Lung (tissue), 17 donors: ENCODE measurements at places on chromosomes 2 and 18. TPM values are rescaled to one million over a fixed set of nuclear protein-coding genes. Genes with fewer than 3 reads are reported as not detected.

- H3K36me3 ChIP-seq, result no peaks in the 10 kb centered on the region
- no peak overlapping the region for H3K4me3 ChIP-seq
- H3K4me1 ChIP-seq, result peaks cover 20% of the 10 kb centered on the region
- H3K27me3 ChIP-seq, result no peaks in the 10 kb centered on the region
- DNase-seq, result no peak
Measured at GRCh38 chr2:175461839-175462238, 280.3 kb upstream of the ATP5MC3 start.

DNA sequence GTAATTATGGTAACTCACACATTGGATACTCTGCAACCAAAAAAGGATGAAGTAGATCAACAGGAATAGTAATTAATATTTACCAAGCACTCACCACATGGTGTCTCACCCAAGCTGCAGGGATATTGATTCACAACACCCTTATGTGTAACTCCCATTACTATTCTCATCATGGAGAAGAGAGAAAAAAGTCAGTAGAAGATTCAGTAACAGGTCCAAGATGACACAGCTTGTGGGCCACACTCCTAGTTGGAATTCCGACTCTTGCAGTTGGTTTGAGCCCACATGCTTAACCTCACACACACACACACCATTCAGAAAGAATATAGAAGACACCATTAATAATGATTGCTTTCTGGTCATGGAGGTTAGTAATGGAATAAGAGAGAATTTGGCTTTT is 1.7 kb upstream of the MLPH start:
- peaks cover 6% of the 10 kb centered on the region for H3K4me1 ChIP-seq
- no peak for DNase-seq
- H3K4me3 ChIP-seq, result no peak overlapping the region
- H3K27ac ChIP-seq, result no peak overlapping the region
- no peaks in the 10 kb centered on the region for H3K36me3 ChIP-seq
- H3K27me3 ChIP-seq, result peaks cover 28% of the 10 kb centered on the region

Gene TMEM198
- 1.3 TPM for total RNA-seq

DNA sequence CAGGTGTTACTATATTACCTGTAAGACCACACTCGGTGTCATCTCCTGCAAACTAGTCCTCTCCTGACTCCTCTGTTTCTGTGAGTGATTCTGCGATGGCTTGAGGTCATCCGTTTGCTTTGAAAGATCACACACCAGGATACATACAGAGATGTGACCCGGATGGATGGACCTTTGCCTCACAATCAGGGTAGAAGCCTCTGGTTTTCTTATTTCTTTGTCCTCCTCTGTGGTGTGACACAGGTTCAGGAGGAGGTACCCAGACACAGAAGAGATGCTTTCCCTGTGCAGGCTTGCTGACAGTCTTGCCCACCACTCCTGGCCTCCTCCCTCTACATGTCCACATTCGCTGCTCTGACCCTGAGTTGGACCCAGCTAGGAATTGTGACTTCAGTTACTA is 34.6 kb downstream of the PSD4 start:
- peaks cover 18% of the 10 kb centered on the region for H3K4me1 ChIP-seq
- H3K27ac ChIP-seq, result no peak overlapping the region
- H3K27me3 ChIP-seq, result no peaks in the 10 kb centered on the region

Gene SH3RF3
- 8.5 TPM for total RNA-seq

GRCh38 chr2:74374509-74375205 is 5.5 kb downstream of the DCTN1 start:
- H3K36me3 ChIP-seq, result peaks cover 9% of the 10 kb centered on the region
- no peak overlapping the region for H3K4me3 ChIP-seq
- H3K4me1 ChIP-seq, result peaks cover 3% of the 10 kb centered on the region
- no peaks in the 10 kb centered on the region for H3K27me3 ChIP-seq
- no peak overlapping the region for H3K27ac ChIP-seq

DNA sequence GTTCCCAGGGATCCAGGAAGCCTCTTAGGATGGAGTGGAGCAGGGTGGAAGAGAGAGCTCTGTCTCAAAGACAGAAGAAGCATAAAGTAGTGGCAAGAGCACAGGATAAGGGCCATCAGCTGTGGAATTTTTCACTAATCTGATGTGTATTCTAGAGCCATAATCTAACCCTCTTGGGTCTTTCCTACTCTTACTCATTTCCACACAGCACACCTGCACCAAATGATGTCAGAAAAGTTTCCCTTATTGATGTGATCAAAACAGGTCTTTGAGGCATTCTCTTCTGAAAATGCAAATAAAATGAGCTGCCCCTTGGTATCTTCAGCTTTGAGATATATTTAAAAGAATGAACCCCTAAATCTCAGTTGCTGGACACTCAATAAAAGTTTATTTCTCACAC is 415.1 kb upstream of the CHST9 start:
- H3K36me3 ChIP-seq, result no peaks in the 10 kb centered on the region
- H3K27ac ChIP-seq, result no peak overlapping the region
- H3K4me3 ChIP-seq, result no peak overlapping the region
- DNase-seq, result no peak

DNA sequence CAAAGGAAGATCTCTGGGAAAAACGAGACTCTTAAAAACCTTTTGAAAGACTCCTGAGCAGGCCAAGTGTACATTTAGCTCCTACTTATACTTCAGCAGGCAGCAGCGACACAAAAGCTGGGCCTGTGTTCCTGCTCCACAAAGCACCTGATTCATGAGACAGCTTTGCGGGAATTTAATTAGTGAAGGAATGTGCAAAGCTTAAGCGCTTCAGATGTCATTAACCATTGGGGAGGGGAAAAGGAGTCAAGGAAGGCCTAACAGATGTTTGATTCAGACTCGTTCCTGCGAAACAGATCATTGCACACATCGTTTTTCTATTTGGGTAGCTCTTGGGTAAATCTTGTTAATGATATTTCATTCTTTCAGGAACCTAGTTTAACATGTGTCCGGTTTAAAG is 125.9 kb downstream of the MAIP1 start:
- peak; percentile 17 for DNase-seq
- H3K4me1 ChIP-seq, result peaks cover 35% of the 10 kb centered on the region
- H3K36me3 ChIP-seq, result no peaks in the 10 kb centered on the region

DNA sequence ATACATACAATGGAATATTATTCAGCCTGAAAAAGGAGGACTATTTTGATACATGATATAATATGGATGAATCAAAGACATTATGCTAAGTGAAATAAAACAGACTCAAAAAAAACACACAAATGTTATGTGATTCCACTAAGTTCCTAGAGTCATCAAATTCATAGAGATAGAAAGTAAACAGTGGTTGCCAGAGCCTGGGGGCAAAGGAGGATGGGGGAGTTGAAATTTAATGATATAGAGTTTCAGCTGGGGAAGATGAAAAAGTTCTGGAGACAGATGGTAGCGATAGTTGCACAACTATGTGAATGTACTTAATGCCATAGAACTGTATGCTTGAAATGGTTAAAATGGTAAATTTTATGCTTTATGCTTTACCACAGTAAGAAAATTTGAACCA is 119.7 kb downstream of the METTL4 start:
- H3K36me3 ChIP-seq, result no peaks in the 10 kb centered on the region
- no peak overlapping the region for H3K4me3 ChIP-seq
- H3K27me3 ChIP-seq, result no peaks in the 10 kb centered on the region
- no peak for DNase-seq
- no peaks in the 10 kb centered on the region for H3K4me1 ChIP-seq

- no peaks in the 10 kb centered on the region for H3K27me3 ChIP-seq
- DNase-seq, result no peak
- H3K36me3 ChIP-seq, result no peaks in the 10 kb centered on the region
- H3K4me1 ChIP-seq, result peaks cover 4% of the 10 kb centered on the region
- no peak overlapping the region for H3K4me3 ChIP-seq
Measured at GRCh38 chr2:95722131-95722697, 130.4 kb downstream of the TRIM43 start.

GRCh38 chr2:112946086-112946485 is 31.7 kb upstream of the IL36G start:
- no peaks in the 10 kb centered on the region for H3K4me1 ChIP-seq
- no peak for DNase-seq
- peaks cover 3% of the 10 kb centered on the region for H3K27me3 ChIP-seq
- no peaks in the 10 kb centered on the region for H3K36me3 ChIP-seq
- H3K4me3 ChIP-seq, result no peak overlapping the region
- H3K27ac ChIP-seq, result no peak overlapping the region

Gene SLC14A1
- total RNA-seq, result 1.7 TPM

Gene TUBB8B
- total RNA-seq, result not detected

Gene MYCN
- total RNA-seq, result 0.49 TPM

DNA sequence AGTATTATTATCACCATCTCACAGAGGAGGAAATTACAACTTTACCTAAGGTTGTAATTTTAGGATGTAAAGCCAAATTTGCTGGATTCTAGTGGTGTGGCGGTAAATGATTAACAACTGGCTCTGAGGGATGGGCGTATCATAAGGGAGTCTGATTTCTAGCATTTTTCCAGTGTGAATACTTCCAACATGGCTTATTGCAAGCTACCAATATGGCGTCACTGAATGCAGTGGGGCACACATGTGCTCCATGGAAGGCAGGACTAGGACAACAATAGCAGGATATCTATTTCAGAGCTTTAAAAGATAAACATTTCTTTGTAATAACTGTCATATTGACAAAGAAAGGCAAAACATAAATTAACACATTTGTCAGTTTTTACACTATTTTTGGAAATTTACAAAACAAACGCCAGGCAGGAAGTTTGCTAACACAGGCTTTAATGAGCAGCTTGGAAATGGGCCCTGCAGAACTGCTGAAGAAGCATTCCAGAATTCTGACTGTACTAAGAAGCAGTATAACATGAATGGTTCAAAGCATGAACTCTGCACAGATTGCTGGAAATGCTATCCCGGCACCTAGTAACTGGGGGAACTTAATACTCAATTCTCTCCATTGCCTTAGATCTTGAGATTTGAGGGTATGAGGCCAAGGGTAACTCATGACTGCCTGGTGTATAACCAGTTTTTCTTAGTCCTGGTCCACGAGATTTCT is 439.3 kb upstream of the MAP2 start:
- no peaks in the 10 kb centered on the region for H3K27me3 ChIP-seq
- no peak overlapping the region for H3K27ac ChIP-seq
- H3K4me1 ChIP-seq, result no peaks in the 10 kb centered on the region
- H3K36me3 ChIP-seq, result no peaks in the 10 kb centered on the region

Gene COBLL1
- total RNA-seq, result 83.8 TPM

DNA sequence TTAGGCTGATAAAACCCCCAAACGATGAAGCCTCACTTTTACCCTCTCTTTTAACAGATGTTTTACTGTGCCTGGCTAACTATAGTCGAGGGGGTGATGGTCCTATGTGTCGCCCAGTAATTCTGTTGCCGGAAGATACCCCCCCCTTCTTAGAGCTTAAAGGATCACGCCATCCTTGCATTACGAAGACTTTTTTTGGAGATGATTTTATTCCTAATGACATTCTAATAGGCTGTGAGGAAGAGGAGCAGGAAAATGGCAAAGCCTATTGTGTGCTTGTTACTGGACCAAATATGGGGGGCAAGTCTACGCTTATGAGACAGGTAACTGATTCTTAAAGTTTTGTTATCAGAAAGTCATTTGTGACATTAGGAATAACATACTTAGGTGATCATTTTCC is 20.4 kb downstream of the MSH6 start:
- peaks cover 38% of the 10 kb centered on the region for H3K36me3 ChIP-seq
- no peak overlapping the region for H3K4me3 ChIP-seq
- H3K4me1 ChIP-seq, result no peaks in the 10 kb centered on the region
- no peak overlapping the region for H3K27ac ChIP-seq
- peak; percentile 13 for DNase-seq

- no peak overlapping the region for H3K4me3 ChIP-seq
- H3K36me3 ChIP-seq, result no peaks in the 10 kb centered on the region
- DNase-seq, result no peak
- peaks cover 22% of the 10 kb centered on the region for H3K4me1 ChIP-seq
Measured at GRCh38 chr18:48563027-48563426, 24.2 kb downstream of the CTIF start.

Gene GDF7
- total RNA-seq, result 0.54 TPM
